ENCODE measurements at places on chromosomes 7 and 10. TPM values are rescaled to one million over a fixed set of nuclear protein-coding genes. Genes with fewer than 3 reads are reported as not detected.

GRCh38 chr10:6396652-6397051, 183.4 kb downstream of the PRKCQ start:
- DNase-seq, result no peak

- no peak for DNase-seq
Observed at GRCh38 chr7:118872568-118872967, 648.1 kb downstream of the ANKRD7 start.

DNA sequence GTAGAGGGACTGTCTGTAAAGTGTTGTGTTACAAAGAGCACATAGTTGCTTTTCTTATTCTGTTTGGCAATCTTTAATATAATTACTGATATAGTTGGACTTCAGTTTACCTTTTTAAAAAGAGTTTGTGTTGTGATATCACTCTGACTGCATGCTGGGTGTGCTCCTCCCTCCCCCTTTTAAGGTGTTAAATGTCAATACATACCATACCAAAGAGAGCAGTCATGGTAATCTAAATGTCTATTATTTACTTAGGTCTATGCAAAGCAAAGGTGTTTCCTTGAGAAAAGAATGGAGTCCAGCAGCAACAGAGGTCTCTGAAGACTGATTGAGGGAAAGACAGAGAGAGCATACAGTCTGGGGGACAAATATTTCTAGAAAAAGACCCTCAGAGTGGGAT, 275.1 kb upstream of the NRP1 start:
- no peak for DNase-seq

DNA sequence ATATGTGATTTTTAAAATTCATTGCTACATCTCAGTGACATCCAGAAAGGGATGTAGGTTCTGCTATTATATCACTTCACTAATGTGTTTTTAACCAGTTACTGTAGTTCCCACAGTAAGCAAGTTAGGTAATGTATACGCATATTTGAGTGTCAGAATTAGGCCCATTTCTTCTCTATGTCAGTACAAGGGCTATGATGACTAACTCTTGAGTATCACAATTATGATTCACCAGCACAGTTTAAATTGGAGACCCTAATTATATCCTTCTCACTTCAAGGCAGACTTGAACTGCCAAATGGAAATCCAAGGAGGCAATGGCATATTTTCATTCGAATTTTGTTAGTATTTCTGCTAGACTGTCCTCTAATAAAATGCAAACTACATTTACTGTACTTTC, 23.6 kb downstream of the BZW2 start:
- no peak for DNase-seq

- DNase-seq, result no peak
Observed at GRCh38 chr10:35184527-35185171, 58.0 kb downstream of the CREM start.

GRCh38 chr10:21326594-21327288, 198.7 kb downstream of the SKIDA1 start:
- no peak for DNase-seq

GRCh38 chr7:114988755-114989375, 67.0 kb downstream of the MDFIC start:
- DNase-seq, result peak; percentile 85

GRCh38 chr7:36473454-36474282, 84.0 kb downstream of the ANLN start:
- DNase-seq, result no peak

GRCh38 chr10:4748491-4749270, 77.3 kb upstream of the AKR1E2 start:
- no peak for DNase-seq

DNA sequence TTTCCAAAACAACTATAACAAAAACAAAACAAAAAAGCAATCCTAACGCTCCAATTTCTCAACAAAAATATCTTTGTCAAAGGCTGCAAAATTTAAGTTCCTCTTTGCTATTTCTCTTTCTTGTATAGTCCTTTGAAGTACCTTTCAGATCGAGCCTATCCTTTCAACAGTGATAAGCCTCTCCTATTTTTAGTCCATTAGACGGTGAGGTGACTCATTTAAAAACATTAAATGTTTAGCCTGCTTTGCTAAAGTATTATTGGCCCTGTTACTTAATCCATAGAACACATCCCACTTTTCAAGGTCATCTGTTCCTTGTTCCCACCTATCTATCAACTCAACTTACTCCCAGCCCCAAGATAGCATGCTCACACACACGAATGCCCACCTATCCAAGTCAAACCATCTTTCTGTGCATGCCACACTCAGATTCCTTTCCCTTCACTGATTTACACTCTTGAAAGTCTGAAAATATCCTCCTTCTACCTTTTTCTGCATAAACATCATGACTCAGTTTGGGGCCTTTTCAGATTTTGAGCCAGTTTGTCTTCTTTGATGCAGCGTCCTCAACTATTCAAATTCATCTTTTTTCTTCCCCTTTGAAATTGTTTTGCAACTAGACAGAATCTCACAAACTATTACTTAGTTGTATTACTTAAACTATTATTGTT, 224.9 kb upstream of the TMEM229A start:
- DNase-seq, result no peak

DNA sequence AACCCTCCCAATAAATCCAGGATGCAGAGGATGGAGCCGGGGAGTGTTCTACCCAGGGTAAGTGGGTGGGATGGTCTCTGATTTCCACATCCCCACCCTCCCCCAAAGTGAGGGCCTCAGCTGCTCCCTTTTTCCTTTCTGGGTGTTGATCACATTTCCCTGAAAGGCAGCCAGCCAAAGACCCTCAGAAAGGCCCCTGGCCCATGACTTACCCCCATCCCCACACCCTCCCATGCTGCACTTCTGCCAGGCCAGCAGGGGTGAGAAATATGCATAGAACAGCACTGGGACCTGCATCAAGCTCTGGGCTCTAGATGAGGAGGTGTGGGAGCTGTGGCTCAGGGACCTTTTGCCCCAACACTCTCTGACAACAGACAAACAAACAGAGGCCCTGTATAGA, 927.3 kb upstream of the ZNF722 start:
- DNase-seq, result no peak

The NUTM2E gene
- polyA plus RNA-seq, result not detected

The TMEM140 gene
- 13.3 TPM for polyA plus RNA-seq

The CACNA2D1 gene
- polyA plus RNA-seq, result 9.7 TPM

The C10orf67 gene
- 0.27 TPM for polyA plus RNA-seq
